ENCODE measurements at places on chromosomes 13 and 19. TPM values are rescaled to one million over a fixed set of nuclear protein-coding genes. Genes with fewer than 3 reads are reported as not detected.

DNA sequence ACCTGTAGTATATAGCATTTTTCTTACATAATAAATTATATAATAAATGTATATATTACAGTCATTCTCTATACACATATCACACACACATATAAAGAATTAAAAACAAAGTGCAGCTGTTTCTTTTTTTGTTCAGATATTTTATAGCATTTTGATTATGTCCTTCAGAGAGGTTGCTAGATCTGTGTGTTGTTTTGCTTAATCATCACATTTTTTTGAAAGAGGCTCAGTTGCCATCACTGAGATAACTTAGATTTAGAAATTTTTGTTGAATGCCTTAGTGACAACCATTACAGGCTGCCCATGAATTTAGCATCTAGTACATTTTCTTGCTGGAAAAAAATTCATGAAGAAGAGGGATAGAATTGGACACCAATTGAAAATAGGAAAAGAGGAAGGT is 545.2 kb upstream of the PCDH9 start:
- DNase-seq: no peak

DNA sequence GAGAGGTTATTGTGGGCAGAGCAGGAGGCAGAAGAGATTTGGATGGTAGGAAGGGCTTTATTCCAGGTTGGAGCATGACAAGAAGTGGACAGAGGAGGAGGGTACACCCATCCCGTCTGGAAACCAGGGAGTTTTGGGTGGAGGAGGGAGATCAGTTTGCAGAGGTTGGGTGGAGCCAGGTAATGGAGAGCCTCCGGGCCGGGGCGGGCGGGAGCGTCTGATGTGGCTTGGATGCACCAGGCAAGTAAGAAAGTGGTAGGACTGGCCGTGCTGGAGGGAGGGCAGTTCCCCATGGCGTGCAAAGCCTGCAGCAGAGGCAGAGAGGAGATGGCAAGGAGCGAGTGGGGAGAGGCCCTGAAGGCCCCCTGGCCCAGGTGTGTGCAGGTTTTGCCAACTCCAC is 10.9 kb downstream of the IGFLR1 start:
- DNase-seq: no peak

- DNase-seq: peak; percentile 99
Observed at GRCh38 chr19:3557461-3558248, at the start of gene MFSD12. Gene MFSD12 (minus strand): TSS chr19:3557586. CDS start chr19:3557403, 183 bp downstream.

- no peak for DNase-seq
Observed at GRCh38 chr13:48892053-48892687, 83.5 kb upstream of the FNDC3A start.

DNA sequence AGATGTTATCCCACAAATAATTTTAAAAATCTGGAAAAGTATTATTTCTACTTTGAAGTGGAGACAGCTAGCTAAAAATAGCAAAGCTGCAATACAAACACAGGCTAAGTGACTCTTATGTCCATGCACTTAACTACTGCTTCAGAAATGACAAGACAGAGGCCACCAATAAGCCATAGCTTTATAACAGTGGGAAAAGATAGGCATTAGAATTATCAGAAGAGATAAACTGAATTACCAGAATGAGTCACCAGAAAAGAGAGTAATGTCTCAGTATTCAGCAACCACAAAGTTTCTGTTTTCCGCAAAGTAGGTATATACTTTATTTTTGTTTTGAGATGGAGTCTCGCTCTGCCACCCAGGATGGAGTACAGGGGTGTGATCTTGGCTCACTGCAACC is 17.1 kb downstream of the CLN5 start:
- DNase-seq: no peak

DNA sequence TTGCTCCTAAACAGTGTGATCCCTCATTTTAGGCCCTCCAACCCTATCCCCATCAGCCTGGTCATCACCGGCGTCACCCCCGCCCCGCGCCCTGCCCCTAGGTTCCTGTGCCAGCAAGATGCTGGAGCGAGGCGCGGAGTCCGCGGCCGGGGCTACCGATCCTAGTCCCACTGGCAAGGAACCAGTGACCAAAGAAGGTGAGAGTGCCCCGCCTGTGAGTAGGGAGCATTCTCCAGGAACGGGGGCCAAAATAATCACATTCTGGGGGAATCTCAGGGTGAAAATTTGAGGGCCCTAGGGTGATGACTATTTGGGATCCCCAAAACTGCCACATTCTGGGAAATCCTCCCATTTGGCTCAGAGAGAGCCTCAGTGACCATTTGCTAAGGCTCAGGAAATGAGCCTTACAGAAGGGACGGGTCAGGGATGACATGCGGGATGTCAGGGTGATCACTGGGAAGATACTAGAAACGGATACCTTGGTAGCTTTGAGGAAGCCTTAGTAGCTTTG is 1.4 kb downstream of the ZNF575 start:
- no peak for DNase-seq

Gene IFNL1
- total RNA-seq: not detected

GRCh38 chr19:31534786-31535657 is 185.8 kb upstream of the TSHZ3 start:
- no peak for DNase-seq

Gene NUFIP1
- 6.4 TPM for total RNA-seq

DNA sequence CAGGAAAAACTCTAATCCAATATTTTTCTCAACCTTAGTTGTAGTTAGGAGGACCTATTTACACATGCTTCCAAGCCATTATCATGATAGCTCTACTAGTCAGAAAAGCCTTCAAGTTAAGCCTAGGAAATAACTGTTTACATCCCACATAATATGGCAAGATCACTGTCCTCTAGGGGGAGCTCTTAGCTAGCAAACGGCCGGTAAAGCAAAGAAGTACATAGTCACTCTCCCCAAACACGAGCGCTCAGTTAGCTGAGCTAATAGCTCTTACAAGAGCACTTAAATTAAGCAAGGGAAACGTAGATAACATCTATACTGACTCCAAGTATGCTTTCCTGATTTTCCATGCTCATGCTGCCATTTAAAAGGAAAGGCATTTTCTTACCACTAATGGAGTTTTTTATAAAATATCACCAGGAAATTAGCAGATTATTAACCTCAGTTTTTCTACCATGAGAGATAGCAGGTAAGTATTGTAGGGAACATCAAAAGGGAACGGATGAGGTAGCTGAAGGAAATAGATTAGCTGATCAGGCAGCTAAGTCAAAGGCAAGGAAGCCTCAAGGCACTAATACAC is 100.6 kb upstream of the PABPC3 start:
- peak; percentile 71 for DNase-seq

Gene TMPRSS9
- total RNA-seq: 0.36 TPM
